ENCODE measurements at places on chromosomes 3 and 15.

DNA sequence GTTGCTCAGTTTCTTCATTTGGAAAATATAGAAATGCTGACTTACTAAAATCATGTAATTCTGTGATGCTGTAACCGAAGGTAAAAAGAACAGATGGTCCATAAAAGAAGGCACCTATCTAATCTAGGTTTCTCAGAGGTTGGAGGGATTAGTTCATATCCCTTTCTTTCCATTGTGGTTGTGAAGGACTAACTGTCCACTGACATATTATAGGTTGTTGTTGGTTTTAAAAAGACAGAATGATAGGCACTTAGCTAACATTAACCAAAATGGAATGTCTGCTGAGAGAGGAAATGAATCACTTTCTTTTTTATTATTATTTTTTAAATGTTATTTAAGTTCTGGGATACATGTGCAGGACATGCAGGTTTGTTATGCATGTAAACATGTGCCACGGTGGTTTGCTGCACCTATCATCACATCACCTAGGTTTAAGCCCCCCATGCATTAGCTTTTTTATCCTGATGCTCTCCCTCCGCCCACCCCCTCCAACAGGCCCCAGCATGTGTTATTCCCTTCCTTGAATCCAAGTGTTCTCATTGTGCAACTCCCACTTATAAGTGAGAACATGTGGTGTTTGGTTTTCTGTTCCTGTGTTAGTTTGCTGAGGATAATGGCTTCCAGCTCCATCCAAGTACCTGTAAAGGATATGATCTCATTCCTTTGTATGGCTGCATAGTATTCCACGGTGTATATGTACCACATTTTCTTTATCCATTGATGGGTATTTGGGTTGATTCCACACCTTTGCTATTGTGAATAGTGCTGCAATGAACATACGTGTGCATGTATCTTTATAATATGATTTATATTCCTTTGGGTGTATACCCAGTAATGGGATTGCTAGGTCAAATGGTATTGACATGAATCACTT is 45.8 kb downstream of the ALDH1A2 start:
- no peak for DNase-seq

GRCh38 chr15:80931191-80931590 is 58.4 kb downstream of the MESD start:
- no peak for DNase-seq

DNA sequence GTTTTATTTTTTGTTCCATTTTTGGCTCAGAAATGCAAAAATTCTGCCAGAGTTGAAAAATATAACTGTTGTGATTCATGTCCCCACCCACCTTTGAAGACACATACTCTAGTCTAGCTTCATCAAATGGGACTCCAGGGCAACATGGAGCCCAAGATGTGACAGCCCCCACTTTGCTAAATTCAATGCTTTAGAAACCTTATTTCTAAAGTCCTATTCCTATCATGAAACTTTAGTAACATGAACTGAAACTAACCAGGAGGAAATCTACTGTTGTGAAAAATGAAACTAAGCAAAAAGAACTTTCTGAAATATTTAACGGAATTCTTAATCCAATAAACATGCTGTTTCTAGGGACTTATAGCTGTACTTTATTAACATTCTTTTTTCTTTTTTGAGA is 20.3 kb downstream of the UBP1 start:
- no peak for DNase-seq

- DNase-seq, result no peak
Measured at GRCh38 chr3:100746092-100746491, 36.8 kb downstream of the TFG start.

DNA sequence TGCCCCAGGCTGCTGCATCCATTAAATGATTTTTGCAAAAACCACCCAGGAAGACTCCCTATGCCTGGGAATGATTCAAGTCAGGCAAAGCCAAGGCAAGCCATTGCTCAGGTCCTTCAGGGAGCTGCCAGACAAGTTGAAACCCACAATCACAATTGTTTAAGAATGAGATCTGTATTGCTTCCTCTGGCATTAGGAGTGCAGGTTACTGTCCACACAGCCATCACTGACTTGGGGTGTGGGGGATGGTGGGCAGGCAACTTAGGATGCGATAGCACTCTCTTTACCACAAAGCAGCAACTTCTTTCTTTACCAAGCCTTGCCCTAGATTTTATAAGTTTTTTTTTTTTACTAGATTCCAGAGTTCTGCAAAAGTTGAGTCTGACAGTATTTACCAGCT is 15.0 kb upstream of the IL20RB start:
- no peak for DNase-seq

GRCh38 chr3:50586763-50587070 is 17.4 kb downstream of the HEMK1 start:
- DNase-seq, result no peak

DNA sequence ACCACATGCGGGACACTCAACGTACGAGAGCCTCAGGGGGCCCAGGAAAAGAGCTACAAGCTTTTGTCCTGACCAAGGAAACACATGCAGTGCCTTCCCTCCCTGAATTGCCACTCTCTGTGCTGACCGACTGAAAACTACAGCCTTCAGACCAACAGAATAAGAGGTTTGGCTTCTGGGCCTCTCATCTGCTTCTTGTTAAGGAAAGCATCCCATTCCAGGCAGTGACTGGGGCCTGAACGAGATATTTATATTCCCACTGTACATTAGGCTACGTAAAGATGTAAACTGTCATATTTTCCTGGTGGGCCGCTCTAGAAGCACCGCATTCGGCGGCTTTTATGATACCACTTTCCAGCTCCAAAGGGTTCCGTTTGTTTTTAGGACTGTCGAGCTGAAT is 208.9 kb upstream of the TPM1 start:
- no peak for DNase-seq

GRCh38 chr15:83626171-83626802 is 27.6 kb upstream of the ADAMTSL3 start:
- DNase-seq, result no peak

GRCh38 chr3:197466586-197467399 is 89.0 kb downstream of the BDH1 start:
- DNase-seq, result no peak

DNA sequence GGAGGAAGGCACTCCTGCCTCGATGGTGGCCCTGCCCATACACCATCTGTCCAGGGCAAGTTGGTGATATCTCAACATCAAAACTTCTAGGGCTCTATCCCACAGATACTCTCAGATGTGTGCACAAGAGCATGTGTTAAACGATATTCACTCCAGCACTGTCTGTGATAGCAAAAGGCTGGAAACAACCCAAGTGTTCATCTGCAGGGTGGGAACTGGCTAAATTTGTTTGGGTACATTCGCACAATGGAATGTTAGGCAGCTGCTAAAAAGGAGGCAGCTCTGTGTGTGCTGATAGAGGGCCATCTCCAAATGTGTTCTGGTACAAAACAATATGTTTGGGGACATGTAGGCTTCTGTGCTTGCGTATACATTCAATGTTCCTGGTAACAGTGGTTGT is 19.8 kb downstream of the IGDCC4 start:
- no peak for DNase-seq
